Heart left ventricle (tissue), 16 donors: ENCODE measurements at places on chromosomes 16 and 17.
A peak's percentile ranks its signal among the peaks of the same experiment; 100 is the strongest.

DNA sequence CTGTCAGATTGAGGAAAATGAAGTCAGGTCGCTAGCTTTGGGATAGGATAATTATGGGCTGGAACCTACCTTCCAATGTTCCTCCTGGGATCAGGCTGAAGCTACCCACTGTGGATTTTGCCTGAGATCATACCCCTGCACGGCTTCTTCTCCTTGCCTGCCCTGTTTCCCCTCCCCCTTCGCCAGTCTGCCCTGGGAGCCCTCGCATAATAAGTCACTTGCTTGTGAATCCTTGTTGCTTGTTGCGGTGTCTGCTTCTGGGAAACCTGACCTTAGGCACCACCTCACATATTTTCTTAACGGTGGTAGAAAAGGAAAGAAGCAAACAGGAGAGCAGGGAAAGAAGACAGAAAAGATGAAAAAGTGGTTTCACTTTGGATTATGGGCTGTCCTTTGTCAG, 13.3 kb upstream of the PMP22 start:
- H3K4me1 ChIP-seq, result no peaks in the 10 kb centered on the region
- no peaks in the 10 kb centered on the region for H3K27me3 ChIP-seq
- DNase-seq, result no peak
- no peak overlapping the region for H3K27ac ChIP-seq
- no peak overlapping the region for H3K4me3 ChIP-seq

- H3K4me3 ChIP-seq, result no peak overlapping the region
- no peak for DNase-seq
- H3K4me1 ChIP-seq, result no peaks in the 10 kb centered on the region
- H3K27ac ChIP-seq, result no peak overlapping the region
- H3K36me3 ChIP-seq, result no peaks in the 10 kb centered on the region
These were observed 26.8 kb downstream of the REXO5 start for GRCh38 chr16:20833086-20833485.

GRCh38 chr16:68920349-68920748, 77.0 kb downstream of the TANGO6 start:
- no peak overlapping the region for H3K4me3 ChIP-seq
- H3K27me3 ChIP-seq, result no peaks in the 10 kb centered on the region
- no peak for DNase-seq
- no peak overlapping the region for H3K27ac ChIP-seq
- H3K36me3 ChIP-seq, result peaks cover 38% of the 10 kb centered on the region
- H3K4me1 ChIP-seq, result no peaks in the 10 kb centered on the region

DNA sequence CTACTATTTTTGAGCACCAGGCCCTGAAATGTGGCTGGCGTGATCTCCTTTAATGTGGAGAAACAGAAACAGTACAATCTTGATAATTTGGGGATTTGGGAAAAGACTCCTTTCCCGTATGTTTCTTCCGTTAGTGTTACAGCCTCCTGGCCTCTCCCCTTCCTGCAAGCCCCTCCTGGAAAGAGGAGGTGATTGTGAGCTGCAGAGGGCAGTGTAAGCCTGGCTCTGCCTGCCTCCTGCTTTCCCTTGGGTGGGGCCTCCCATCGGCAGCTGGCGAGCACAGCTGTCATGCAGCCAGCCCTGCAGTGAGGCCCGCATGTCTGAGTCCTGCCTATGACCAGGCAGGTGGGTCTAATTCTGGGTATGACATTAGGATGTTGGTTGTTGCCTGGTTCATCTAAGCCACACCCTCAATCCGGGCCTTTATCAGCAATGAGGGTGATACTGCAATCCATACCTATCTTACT, 48.7 kb upstream of the WSB1 start:
- H3K27ac ChIP-seq, result peak overlapping the region; percentile 85
- H3K27me3 ChIP-seq, result no peaks in the 10 kb centered on the region
- peak overlapping the region; percentile 38 for H3K4me3 ChIP-seq
- H3K36me3 ChIP-seq, result no peaks in the 10 kb centered on the region
- peak; percentile 88 for DNase-seq

- H3K4me1 ChIP-seq, result no peaks in the 10 kb centered on the region
These were observed 23.0 kb upstream of the CAPNS2 start for GRCh38 chr16:55543472-55543871.

- H3K36me3 ChIP-seq, result no peaks in the 10 kb centered on the region
- H3K27ac ChIP-seq, result no peak overlapping the region
- DNase-seq, result no peak
- no peaks in the 10 kb centered on the region for H3K4me1 ChIP-seq
- H3K27me3 ChIP-seq, result no peaks in the 10 kb centered on the region
These were observed 123.4 kb upstream of the NOL11 start for GRCh38 chr17:67594115-67594880.

DNA sequence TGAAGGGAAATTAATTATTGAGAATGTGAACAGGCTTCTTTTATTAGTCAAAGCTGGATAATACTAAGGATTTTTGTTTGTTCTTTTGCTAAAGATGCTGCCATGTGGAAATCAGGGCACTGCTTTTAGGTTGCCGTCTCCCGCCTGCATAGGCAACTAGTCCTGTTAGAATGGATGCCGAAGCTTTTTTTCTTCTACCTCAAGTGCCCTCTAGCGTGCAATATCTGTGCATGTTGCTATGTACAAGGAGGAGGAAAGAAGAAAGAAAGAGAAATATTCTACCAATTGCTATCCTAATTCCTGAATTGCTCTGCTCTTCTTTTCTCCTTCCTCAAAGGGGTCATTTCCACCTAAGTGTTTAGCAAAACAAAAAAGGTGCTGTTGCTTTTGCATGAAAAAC, 5.2 kb upstream of the CDH8 start:
- no peak for DNase-seq
- H3K4me1 ChIP-seq, result no peaks in the 10 kb centered on the region
- H3K36me3 ChIP-seq, result no peaks in the 10 kb centered on the region
- H3K4me3 ChIP-seq, result no peak overlapping the region
- peaks cover 6% of the 10 kb centered on the region for H3K27me3 ChIP-seq
- H3K27ac ChIP-seq, result no peak overlapping the region

DNA sequence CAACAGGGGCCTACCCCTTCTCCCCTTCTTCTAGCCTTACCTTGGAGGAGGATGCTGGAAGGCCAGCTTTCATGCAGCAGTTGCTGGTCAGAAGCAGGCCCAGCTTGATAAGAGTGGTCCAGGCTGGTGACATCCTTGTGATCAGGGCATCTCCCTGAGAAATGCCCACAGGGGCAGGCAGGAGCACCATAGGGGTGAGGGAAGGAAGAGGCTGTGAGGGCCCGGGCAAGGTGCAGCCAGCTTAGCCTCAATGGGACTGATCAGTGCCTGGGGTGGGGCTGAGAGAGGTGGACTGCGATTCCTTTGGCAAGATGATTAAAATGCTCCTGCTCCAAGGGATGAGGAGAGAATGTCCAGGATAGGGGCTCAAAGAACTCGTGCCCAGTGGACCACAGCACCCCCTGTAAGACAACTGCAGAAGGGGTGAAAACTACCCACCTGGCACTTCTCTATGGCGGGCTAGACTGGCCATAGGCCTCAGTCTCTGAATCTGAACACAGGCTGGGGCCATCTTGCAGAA, 9.5 kb upstream of the GALK1 start:
- H3K4me3 ChIP-seq, result no peak overlapping the region
- no peaks in the 10 kb centered on the region for H3K27me3 ChIP-seq
- no peak for DNase-seq
- H3K36me3 ChIP-seq, result peaks cover 49% of the 10 kb centered on the region

- DNase-seq, result peak; percentile 50
- no peaks in the 10 kb centered on the region for H3K36me3 ChIP-seq
- H3K4me3 ChIP-seq, result no peak overlapping the region
These were observed 21.0 kb upstream of the AGRP start for GRCh38 chr16:67504031-67505021.

GRCh38 chr16:88303890-88304819, 78.6 kb upstream of the ZNF469 start:
- H3K27ac ChIP-seq, result no peak overlapping the region
- no peak for DNase-seq
- no peaks in the 10 kb centered on the region for H3K36me3 ChIP-seq
- peaks cover 8% of the 10 kb centered on the region for H3K4me1 ChIP-seq

GRCh38 chr17:61248399-61248798, 151.2 kb upstream of the TBX2 start:
- H3K27me3 ChIP-seq, result no peaks in the 10 kb centered on the region
- no peak overlapping the region for H3K4me3 ChIP-seq
- DNase-seq, result no peak
- H3K27ac ChIP-seq, result peak overlapping the region; percentile 64
- peaks cover 9% of the 10 kb centered on the region for H3K4me1 ChIP-seq

DNA sequence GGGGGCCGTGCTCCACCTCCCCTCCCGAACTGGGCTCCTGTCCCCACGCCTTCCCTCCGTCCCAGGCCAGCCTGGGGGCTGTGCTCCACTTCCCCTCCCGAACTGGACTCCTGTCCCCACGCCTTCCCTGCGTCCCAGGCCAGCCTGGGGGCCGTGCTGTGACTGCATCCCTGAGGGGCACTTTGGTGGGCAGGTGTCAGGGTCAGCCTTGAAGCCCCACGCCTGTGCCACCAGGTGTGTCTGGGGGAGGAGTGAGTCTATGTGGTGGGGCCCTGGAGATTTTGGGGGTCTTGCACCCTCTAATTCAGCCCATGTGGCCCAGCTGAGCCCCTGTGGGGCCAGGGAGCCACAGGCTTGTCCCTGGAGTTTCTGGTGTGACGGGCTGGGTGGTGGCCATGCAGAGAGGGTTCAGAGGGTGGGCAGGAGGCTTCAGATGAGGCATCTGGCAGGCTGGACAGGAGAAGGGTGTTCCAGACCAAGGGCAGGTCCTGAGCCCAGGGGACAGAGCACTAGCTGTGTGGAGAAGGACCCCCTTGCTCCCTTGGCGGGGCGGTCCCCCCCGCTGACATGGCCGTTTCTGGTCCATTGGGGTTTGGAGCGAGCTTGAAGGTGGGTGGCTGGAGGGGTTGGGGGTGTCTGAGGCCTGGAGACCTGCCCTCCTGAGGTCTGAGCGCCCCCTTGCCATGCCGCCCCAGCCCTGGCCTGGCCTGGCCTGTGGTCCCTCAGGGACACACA, 8.2 kb downstream of the NHERF2 start:
- peak; percentile 21 for DNase-seq
- H3K4me1 ChIP-seq, result peaks cover 44% of the 10 kb centered on the region
- no peaks in the 10 kb centered on the region for H3K27me3 ChIP-seq
- peaks cover 39% of the 10 kb centered on the region for H3K36me3 ChIP-seq

- H3K27me3 ChIP-seq, result no peaks in the 10 kb centered on the region
- H3K4me3 ChIP-seq, result no peak overlapping the region
- peaks cover 3% of the 10 kb centered on the region for H3K4me1 ChIP-seq
These were observed 229.6 kb downstream of the ZFHX3 start for GRCh38 chr16:72818236-72818845.

- peak overlapping the region; percentile 97 for H3K27ac ChIP-seq
- peaks cover 75% of the 10 kb centered on the region for H3K4me1 ChIP-seq
- no peaks in the 10 kb centered on the region for H3K27me3 ChIP-seq
- no peak overlapping the region for H3K4me3 ChIP-seq
These were observed 41.8 kb downstream of the MYO18A start for GRCh38 chr17:29138184-29138955.

DNA sequence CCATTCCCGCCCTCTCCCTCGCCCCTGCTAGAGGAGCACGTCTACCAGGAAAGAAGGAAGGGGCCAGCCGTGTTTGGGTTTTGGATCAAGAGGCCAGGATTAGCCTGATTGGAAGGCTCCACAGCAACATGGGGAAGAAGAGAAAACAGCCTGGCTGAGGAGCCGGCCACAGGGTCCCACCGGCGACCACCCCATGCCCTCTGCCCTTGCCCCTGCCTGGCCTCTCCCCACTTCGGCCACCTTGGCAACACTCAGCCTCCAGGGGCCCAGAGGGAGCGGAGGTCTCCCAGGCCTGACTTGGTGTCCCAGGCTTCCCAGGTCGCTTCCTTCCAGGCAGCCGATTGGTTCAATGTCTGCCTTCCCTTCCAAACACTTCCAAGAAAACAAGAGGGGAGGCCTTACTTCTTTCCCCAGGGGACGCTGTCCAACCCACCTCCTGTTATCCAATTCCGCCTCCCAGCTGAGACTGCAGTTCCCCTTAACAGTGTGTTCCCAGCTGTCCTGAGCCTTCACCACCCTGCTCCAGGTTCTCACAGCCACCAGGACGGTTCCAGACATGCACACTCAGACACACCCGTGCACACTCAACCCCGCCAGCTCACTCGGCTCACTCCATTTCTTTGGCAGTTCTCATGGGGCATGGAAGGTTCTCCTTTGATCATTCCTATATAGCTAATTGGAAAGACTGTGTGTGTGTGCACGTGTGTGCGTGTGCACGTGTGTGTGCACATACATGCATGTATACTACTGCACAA, 65.4 kb downstream of the RBFOX3 start:
- no peaks in the 10 kb centered on the region for H3K4me1 ChIP-seq
- no peaks in the 10 kb centered on the region for H3K36me3 ChIP-seq
- no peaks in the 10 kb centered on the region for H3K27me3 ChIP-seq
- no peak for DNase-seq
- H3K4me3 ChIP-seq, result no peak overlapping the region

- no peaks in the 10 kb centered on the region for H3K36me3 ChIP-seq
- peaks cover 2% of the 10 kb centered on the region for H3K4me1 ChIP-seq
- peak within 1 kb of the TSS; percentile 49 for H3K4me3 ChIP-seq
- peak; percentile 56 for DNase-seq
- peaks cover 39% of the 10 kb centered on the region for H3K27me3 ChIP-seq
- no peak within 1 kb of the TSS for H3K27ac ChIP-seq
These were observed at the start of gene CDH8 for GRCh38 chr16:62036101-62036801. CDH8 (minus strand) TSS chr16:62036438; CDS start chr16:62021403, 15,035 bp downstream.

DNA sequence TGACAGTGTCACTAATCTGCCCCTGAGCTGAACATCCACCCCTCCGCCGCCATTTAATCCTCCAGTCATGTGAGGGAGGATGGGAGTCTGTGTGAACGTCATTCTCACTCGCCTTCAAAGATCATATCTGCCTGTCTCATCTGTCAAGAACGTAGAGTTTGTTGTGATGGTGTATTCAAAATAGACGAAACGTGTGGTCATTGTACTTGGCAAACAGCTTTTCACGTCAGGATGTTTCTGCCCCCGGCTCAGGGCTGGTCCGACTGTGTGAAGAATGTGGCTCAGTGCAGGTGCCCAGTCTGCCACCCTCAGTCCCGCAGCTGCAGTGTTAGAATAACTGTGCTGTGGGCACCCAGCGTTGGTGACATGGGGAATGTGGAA, 148.0 kb downstream of the KCNJ12 start:
- no peaks in the 10 kb centered on the region for H3K27me3 ChIP-seq
- no peak overlapping the region for H3K27ac ChIP-seq
- no peaks in the 10 kb centered on the region for H3K36me3 ChIP-seq
- H3K4me1 ChIP-seq, result no peaks in the 10 kb centered on the region
- DNase-seq, result no peak
- peak overlapping the region; percentile 21 for H3K4me3 ChIP-seq

DNA sequence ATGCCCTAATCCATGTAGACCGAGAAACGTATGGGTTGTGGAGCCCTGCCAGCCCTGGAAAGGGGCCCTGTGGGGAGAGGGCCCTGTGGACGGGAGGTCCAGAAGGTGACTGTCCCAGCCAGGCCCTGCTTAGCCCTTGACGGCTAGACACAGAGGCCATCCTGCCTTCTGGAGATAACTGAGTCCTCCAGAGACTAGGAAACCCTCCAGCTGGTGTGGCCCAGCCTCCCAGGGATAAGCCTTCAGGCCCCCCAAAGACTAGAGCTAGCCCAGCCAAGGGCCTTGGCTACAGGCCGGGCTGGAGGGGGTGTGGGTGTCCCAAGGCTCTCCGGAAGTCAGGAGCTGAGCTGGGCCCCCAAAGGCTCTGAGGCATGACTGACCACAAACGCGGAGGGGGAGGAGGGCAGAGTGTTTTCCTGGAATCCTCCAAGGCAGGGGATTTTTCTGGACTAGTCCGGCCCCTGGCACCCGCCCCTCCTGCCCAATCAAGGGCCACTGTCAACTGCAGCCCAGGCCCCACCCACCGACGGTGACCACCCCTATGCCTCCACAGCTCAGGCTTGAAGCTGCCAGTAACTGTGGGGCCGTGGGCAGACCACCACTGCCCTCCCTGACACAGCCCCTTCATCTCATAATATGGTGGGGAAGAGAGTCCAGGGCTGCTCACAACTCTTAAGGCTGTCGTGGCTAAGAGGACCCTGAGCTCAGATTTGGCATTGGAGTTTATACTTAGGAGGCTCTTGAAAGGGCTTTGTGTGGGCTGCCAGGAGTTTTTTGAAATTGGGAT, 885 bp upstream of the VASN start:
- H3K27me3 ChIP-seq, result no peaks in the 10 kb centered on the region
- peak overlapping the region; percentile 72 for H3K4me3 ChIP-seq
- peaks cover 37% of the 10 kb centered on the region for H3K4me1 ChIP-seq
- peak; percentile 86 for DNase-seq
- no peaks in the 10 kb centered on the region for H3K36me3 ChIP-seq
